Activated CD4-positive, alpha-beta memory T cell treated with anti-CD3 and anti-CD28 coated beads, Interleukin-2, amount 10 ng/mL, durations not matched to agents 7 days and 5 days (primary cell): ENCODE measurements at places on chromosomes 3 and 15. TPM values are rescaled to one million over a fixed set of nuclear protein-coding genes. Genes with fewer than 3 reads are reported as not detected.

DNA sequence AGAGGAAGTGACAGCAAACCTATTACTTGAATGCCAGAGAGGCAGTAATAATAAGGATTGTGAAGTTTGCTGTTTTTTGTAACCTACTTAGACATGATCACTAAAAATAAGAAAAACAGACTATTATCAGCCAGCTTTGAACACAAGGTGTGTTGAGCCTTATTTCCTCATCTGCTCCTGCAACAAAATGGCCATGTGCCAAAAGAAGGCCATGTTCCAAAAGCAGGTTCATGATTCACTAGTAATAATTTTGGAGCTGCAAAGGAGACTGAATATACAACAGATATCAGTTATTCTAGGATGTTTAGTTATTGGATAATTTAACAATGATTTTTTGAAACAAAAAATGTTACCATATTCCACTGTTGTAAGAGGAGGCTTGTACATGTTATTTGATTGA is 578.7 kb downstream of the SQOR start:
- no peaks in the 10 kb centered on the region for H3K4me1 ChIP-seq
- no peaks in the 10 kb centered on the region for H3K36me3 ChIP-seq

DNA sequence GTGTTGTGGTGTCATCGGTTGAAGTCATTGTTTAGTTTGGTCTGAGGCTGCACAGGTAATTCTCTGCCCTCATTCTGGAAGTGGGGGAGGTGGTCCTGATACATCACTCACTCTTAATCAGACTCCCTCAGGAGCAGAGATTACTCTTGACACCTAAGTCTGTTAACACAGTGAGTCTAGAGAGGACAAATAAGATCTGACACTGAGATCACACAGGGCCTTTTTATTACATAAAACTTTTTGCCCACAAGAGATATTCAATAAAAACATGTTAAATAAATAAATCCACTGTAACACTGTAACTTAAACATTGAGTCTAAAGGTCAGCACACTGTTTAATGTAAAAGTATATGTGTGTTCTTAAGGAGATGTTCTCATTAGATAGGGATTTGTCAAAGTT is 57.1 kb upstream of the MBNL1 start:
- no peak overlapping the region for H3K4me3 ChIP-seq
- H3K27ac ChIP-seq: peak overlapping the region; percentile 4
- peaks cover 58% of the 10 kb centered on the region for H3K4me1 ChIP-seq
- no peak for DNase-seq
- no peaks in the 10 kb centered on the region for H3K27me3 ChIP-seq

The CPNE4 gene
- total RNA-seq: not detected

- no peaks in the 10 kb centered on the region for H3K36me3 ChIP-seq
- H3K4me1 ChIP-seq: no peaks in the 10 kb centered on the region
- H3K27me3 ChIP-seq: peaks cover 18% of the 10 kb centered on the region
Measured at GRCh38 chr3:169836078-169836941, 23.6 kb upstream of the LRRC34 start.

DNA sequence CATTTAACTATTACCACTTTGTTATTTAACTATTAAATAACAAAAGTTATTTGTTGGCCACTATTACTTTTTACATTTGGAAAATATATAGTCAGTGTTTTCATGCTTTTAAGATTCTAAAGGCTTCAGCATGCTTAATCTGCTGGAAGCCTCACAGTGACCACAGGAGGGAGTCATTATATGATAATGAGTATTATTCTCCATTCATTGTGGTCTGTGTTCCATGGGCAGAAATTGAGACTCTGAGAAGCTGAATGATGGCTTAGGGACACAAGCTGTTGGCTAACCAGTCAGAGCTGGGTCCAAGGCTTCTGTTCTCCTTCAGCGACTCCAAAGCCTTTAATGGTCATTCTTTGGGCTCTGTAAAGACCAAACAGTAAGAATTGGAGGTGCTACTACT is 64.7 kb downstream of the BFSP2 start:
- H3K27ac ChIP-seq: no peak overlapping the region
- H3K27me3 ChIP-seq: no peaks in the 10 kb centered on the region
- no peak overlapping the region for H3K4me3 ChIP-seq
- no peak for DNase-seq

DNA sequence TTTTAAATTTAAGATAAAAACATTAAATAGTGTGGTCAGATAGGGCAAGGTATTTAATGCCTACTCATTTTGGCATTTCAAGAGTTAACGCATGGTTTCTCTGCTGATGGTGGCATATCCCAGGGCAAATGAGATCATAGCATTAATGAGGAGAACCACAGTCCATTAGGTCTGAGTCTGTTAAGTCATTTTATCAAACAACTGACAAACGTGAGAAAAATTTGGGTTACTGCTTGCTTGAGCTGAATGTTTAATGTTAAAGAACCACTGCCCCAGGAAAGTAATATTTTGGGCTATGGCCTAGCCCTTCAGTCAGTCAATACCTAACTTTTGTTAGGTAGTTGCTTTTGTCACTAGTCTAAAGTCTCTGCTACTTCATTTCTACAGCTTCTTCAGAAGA is 37.9 kb upstream of the SLC2A2 start:
- H3K27ac ChIP-seq: no peak overlapping the region
- H3K4me1 ChIP-seq: peaks cover 2% of the 10 kb centered on the region
- DNase-seq: no peak
- peaks cover 49% of the 10 kb centered on the region for H3K36me3 ChIP-seq
- no peaks in the 10 kb centered on the region for H3K27me3 ChIP-seq

The CCR2 gene
- total RNA-seq: 174 TPM

GRCh38 chr3:184227481-184227935 is 1.9 kb upstream of the VWA5B2 start:
- peak; percentile 52 for DNase-seq
- H3K27ac ChIP-seq: no peak overlapping the region
- no peak overlapping the region for H3K4me3 ChIP-seq
- no peaks in the 10 kb centered on the region for H3K36me3 ChIP-seq
- H3K27me3 ChIP-seq: peaks cover 56% of the 10 kb centered on the region

DNA sequence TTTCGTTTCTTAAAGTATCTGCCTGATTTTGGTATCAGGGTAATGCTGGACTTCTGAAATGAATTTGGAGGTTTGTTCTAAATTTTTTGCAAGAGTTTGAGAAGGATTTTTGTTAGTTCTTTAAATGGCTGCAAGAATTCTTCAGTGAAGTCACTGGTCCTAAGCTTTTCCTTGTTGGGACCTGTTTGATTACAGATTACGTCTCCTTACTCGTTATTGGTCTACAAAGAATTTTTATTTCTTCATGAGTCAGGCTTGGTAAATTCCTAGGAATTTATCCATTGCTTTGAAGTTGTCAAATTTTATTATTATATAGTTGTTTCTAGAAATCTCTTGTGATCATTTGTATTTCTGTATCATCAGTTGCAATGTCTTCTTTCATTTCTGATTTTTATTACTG is 196.0 kb downstream of the DPH6 start:
- H3K4me3 ChIP-seq: no peak overlapping the region
- DNase-seq: no peak
- H3K27me3 ChIP-seq: no peaks in the 10 kb centered on the region
- H3K36me3 ChIP-seq: no peaks in the 10 kb centered on the region
- no peak overlapping the region for H3K27ac ChIP-seq

The SLC24A5 gene
- not detected for total RNA-seq

The TEX55 gene
- total RNA-seq: not detected
